Muscle of arm (tissue), 14 donors: ENCODE measurements at places on chromosomes 1 and 21. TPM values are rescaled to one million over a fixed set of nuclear protein-coding genes. Genes with fewer than 3 reads are reported as not detected.

Gene CYP4A11
- polyA plus RNA-seq, result 2.9 TPM

Gene MYOC
- polyA plus RNA-seq, result 4.8 TPM

Gene TMEM200B
- polyA plus RNA-seq, result 6.7 TPM

DNA sequence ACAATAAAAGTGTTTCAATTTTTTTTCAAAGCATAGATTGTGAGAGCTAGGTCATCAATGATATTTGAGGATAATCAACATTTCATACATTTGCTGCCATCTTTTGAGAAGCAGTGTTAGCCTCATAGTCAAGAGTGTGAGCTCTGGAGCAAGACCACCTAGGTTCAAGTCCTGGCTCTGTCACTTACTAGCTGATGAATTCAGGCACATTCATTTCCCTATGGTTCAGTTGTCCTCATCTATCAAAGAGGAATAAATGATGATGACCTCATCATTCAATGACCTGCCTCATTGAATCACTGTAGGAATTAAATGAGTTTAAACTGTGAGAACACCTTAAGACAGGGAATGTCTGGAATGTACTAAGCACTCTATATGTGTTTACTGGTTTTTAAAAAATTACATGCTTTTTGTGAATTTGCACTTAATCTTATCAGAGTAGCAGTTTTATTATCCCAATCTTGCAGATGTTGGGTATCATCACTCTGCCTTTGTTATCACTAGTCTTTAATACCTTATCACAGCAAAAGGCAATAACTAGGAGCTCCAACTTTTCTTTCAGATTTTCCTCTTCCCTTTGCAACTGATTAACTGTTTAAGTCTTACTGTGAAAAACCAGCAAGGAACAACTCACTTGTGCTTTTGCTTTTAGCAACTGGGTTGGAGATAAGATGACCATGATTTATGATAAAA, 47.4 kb downstream of the SLC30A10 start:
- DNase-seq, result no peak

DNA sequence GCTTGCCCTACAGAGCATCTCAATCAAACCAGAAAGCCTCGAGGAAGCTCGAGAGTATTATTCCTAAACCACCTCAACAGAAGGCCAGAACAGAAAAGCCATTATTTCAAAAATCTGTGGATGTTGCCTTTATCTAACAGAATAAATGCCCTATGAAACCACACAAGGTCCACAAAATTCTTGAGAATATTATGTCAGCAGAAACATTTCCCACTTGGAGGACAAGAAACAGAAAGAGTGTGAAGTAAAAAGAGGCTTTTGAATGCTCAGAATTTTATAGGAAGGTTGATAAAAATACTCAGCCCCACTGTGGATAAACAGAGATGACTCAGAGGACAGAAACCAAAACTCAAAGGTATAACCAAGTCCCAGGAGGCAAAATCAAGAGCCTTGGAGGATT, 146.4 kb upstream of the LRRC7 start:
- DNase-seq, result no peak

DNA sequence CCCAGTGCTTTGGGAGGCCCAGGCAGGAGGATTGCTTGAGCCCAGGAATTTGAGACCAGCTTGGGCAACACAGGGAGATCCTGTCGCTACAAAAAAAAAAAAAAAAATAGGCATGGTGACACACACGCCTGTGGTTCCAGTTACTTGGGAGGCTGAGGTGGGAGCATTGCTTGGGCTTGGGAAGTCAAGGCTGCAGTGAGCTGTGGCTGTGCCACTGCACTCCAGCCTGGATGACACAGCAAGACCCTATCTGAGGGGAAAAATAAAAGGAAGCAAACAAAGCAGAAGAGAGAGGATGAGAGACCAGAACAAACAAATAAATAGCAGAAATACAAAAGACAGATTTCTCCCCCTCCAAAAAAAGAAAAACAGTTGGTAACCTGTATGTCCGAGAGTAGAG, 34.0 kb downstream of the MTF2 start:
- no peak for DNase-seq

GRCh38 chr1:207335695-207336363, 14.4 kb downstream of the CD55 start:
- DNase-seq, result no peak

GRCh38 chr1:177246710-177247580, 76.2 kb downstream of the BRINP2 start:
- no peak for DNase-seq

GRCh38 chr1:229843627-229844238, 217.7 kb downstream of the URB2 start:
- no peak for DNase-seq

DNA sequence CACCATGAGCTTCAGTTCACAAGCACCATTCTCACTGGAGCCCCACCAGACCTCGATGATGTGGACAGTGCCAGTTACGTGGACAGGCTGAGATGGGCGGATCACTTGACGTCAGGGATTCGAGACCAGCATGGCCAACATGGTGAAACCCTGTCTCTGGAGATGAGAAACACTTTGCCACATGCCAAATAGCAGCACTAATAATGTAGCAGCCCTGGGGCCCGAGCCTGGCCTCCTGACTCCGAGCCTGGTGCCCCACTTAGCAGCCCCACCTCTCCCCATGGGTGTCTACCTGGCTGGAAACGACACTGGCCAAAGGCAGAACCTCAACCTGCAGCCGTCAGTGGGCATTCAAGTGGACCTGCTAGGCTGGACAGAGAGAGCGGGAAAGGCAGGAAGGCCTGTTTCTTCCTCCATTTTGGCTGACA, 129.1 kb downstream of the TOMM20 start:
- no peak for DNase-seq
